ENCODE measurements at places on chromosomes 2 and 18.

DNA sequence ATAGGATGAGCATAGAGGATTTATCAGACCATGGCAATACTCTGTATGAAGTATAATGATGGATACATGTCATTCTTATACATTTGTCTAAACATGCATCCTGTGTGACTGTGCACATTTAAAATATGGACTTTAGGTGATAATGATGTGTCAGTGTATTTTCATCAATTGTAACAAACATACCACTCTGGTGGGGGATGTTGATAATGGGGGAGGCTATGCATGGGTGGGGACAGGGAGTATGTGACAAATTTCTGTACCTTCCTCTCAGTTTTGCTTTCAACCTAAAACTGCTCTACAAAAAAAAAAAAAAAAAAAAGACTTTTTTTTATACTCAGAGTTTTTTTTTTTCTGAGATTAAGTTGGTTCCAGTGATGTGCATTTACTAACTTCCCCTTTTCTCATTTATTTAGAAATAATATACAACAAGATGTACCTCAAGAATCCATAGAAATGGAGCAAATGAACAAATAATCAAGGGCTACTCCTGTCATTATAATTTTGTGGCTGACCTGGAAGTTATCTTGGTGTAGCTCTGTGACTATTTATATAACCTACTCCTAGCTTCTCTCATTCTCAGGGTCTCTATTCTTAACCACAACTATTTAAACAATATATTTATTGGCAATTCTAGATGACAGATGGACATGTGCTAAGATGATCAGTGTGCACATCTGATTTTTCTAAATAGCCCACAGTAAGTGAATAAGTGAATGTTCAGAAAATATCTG is 108.9 kb upstream of the ITGA4 start:
- DNase-seq: no peak

DNA sequence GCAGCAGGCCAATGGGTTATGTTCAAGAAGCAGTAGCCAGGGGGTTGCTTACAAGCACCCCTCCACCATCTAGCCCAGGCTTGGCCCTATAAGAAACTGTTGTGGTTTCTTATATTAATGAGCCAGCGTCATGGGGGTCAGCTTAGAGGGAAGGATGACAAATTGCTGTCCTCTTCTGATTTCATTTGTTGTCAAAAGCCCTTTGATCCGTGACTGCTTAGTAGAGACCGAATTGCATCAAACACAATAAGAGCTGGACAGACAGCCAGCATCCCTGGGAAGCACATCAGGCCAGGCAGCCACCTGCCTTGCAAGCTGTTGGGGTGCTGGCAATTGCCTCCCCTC is 206.6 kb upstream of the SETBP1 start:
- no peak for DNase-seq

- no peak for DNase-seq
These were observed 1.1 kb upstream of the FARP2 start for GRCh38 chr2:241354668-241355658.

GRCh38 chr2:17171446-17172049 is 346.7 kb downstream of the RAD51AP2 start:
- no peak for DNase-seq

DNA sequence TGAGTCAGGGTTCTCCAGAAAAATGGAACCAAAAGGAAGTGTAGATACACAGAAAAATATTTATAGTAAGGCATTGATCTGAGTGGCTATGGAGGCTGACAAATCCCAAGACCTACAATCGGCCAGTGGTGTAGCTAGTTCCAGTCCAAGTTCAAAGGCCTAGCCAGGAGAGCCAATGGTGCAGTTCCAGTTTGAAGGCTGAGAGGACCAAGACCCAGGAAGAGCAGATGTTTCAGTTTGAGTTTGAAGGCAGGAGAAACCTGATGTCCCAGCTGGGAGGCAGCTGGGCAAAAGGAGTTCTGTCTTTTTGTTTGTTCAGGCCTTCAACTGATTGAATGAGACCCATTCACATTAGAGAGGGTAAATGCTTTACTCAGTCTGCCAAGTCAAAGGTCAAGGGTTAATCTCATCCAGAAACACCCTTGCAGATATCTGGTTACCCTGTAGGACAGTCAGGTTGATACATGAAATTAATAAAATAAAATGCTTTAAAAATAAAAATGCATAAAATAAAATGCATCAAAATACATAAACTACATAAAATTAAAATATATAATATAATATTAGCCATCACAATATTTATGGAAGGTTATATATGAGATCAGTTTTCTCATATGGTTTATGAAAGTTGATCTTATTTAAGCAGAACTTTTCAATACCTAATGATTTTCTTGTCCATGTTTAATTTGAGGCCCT is 38.7 kb downstream of the KCNE4 start:
- DNase-seq: no peak

- no peak for DNase-seq
These were observed 8.3 kb downstream of the OSR1 start for GRCh38 chr2:19349911-19350677.

DNA sequence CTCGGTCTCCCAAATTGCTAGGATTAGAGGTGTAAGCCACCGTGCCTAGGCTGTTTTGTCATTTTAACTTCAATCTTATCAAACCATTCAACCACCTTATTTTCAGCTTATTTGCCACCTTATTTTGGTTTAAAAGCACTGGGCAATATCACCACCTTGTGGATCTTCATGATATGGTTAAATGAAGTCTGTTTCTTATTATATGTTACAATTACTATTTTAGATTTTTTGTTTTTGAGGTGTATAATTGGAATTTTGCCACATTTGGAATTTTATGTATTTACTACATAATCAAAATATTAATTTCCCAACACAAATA is 43.8 kb upstream of the SCN9A start:
- DNase-seq: peak; percentile 8

DNA sequence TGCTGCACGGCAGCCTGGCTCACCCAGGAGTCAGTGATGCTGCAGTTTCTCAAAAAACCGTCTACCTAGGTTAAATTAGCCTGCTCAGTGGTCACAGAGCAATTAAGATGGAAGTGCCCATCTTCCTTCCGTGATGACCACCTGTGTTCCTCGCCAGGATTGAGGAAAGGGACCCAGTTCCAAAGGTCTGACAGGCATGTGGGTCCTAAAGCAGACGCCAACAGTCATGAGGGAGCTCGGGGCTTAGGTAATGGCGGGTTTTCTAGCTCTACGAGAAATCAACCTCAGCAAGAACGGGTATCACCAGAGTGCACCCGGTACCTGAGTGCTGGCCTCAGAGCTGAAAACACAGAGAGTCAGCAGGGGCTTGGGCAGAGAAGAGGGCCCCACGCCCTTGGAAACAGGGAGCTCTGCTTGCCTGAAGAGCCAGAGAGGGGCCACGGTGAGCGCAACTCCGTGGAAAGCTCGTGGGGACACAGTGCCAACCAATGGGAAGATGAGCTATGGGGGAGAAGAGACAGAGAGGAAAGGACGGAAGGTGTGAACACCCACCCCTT is 34.3 kb upstream of the DNMT3A start:
- no peak for DNase-seq

- peak; percentile 37 for DNase-seq
These were observed 20.5 kb downstream of the THAP4 start for GRCh38 chr2:241616168-241617125.

DNA sequence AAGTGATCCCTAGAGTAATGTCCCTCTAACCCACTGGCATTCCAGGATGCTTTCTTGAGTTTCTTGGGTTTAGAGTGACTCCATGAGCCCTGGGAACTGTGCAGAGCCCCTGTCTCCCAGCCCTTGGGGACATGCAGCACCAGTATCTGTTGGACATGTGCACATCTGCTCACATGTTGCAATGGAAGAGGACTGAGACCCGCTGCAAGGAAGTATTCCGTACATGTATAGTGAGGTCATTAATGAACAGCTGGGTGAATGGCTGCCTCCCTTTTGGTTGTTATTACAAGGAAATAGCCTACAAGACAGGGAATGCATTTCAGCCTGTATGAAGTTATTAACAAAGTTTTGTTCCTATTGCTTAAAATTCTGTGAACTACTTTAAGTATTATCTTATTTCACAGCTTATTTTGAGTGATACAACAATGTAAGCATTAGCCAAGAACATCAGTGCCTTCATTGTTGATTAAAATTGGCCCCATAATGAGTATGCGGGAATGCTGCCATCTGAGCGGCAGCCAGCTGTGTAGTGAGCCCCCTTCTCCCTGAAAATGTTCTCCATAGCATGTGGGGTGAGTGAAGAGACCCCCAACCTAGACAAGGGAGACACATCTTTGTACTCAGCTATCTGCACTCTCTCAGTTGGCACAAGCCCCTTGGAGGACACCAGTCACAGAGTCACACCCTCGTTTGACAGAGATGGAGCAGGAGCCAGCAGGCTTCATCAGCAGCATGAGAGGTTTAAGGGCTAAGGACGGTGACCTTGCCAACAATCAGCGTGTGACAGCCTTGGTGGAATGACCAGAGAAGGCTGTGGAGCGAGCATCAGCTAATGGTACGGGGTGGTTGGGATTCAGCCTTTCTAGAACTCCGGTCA is 87.4 kb downstream of the FAM210A start:
- DNase-seq: no peak

GRCh38 chr2:25557179-25558036 is 116.0 kb downstream of the DTNB start:
- no peak for DNase-seq

DNA sequence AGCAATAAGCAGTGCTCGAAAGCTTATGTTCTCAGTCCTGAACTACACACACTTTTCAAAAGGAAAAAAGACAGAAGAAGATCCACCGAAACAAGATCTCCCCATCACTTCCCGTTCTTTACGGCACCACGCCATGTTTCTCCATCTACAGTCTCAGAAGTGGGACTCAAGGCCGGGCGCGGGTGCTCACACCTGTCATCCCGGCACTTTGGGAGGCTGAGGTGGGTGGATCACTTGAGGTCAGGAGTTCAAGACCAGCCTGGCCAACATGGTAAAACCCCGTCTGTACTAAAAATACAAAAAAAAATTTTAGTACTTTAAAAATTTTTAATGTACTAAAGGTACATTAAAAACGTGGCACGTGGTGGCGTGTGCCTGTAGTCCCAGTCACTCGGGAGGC is 31.2 kb downstream of the ZNF516 start:
- DNase-seq: no peak

DNA sequence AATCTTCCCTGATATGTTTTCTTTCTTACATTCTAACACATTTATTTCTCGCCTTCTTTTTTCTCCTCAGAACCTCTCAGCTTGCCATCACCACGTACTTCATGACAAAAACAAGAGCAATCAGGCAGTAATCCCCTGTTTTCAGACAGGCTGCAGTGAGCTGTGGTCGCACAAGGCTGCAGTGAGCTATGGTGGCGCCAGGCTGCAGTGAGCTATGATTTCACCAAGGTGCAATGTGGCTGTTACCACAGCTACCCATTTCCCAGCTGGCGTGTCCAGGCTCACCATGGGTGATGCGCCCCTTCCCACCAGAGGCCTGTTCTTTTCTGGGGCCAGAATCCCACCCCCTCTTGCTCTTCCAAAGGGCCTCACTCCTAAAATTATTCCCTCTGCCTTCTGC is 25.8 kb downstream of the TCF23 start:
- no peak for DNase-seq

GRCh38 chr2:182496596-182496995 is 69.8 kb upstream of the PDE1A start:
- DNase-seq: no peak

DNA sequence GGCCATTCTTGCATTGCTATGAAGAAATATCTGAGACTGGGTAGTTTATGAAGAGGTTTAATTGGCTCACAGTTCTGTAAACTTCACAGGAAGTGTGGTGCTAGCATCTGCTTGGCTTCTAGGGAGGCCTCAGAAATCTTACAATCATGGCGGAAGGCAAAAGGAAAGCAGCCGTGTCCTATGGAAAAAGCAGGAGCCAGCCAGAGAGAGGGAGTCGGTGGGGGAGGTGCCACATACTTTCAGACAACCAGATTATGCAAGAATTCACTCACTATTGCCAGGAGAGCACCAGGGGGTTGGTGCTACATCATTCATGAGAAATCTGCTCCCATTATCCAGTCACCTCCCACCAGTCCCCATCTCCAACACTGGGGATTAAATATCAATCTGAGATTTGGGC is 64.1 kb downstream of the CPS1 start:
- no peak for DNase-seq

- DNase-seq: peak; percentile 24
These were observed 246.1 kb downstream of the EXOC6B start for GRCh38 chr2:72579591-72580180.

DNA sequence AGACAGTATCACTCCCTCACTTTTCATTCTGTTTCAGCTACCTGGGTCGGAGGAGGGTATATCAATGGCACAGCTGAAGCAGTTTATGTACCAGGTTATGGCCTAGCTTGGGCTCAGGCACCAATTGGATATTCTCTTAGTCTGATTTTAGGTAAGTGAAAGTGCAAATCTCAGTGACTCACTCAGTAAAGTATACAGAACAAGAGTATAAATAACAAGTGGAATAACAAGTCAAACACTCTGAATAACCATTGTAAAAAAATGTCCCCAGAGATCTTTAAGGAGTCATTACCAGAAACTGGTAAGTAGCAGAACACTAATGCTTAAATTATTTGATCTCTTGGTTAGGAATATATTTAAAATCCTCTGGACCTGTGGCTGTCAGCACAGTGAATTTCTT is 5.7 kb downstream of the SLC5A7 start:
- no peak for DNase-seq

GRCh38 chr2:37560241-37560848 is 111.1 kb downstream of the CDC42EP3 start:
- DNase-seq: no peak

DNA sequence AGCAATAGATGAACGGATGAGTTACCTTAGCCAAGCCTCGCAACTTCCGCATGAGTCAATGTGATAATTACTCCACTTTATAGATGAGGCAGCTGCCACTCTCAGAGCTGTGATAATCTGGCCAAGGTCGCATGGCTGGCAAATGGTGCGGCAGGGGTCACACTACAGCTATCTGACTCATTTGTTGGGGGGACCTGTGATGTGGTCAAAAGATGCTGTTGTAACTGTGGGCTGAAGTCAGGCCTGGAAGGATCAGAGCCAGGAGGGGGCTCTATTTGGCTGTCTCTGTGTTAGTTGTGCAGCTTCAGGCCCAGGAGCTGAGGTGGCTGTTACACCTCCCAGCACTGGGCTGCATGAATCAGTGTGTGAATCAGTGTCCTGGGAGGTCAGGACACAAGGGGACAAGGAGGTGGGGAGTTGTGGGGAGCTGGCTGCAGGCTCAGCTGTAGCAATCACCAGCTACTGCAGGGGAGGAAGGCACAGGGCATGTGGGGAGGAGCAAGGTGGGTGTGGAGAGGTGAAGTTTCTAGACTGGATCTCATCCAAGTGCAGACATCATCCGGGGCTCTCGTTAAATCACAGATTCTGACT is 33.1 kb downstream of the NGEF start:
- no peak for DNase-seq

GRCh38 chr2:159226059-159226461 is 60.4 kb downstream of the WDSUB1 start:
- no peak for DNase-seq

DNA sequence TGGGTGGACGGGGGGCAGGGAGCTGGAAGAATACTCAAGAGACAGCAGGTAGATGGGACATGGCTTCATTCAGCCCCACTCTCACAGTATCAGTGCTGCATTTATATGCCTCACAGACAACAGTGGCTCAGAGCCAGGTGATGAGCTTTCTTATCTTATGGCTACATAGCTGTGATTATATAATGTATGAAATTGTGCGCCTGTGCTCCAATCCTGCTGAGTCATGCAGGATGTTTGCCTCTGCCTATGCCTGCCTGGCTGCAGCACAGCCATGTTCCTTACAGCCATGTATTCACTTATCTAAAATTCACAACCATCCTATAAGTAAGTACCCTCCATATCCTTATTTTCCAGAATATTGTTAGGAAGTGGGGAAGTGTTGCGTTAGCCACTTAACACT is 37.7 kb upstream of the RNF103 start:
- DNase-seq: no peak

Measured in NCI-H2081 treated with DMSO at 0.1 percent for 48 hours (cell line).